ENCODE measurements at places on chromosomes 5 and 9.

- no peak for DNase-seq
Observed at GRCh38 chr9:34563262-34563661, 26.3 kb downstream of the CNTFR start.

- peak; percentile 13 for DNase-seq
Observed at GRCh38 chr9:68704814-68705530, at the start of gene PIP5K1B. Gene PIP5K1B (plus strand): TSS chr9:68705240. CDS start chr9:68822615, 117,375 bp downstream.

GRCh38 chr9:82829818-82830217 lies 233.1 kb downstream of the RASEF start:
- DNase-seq, result no peak

DNA sequence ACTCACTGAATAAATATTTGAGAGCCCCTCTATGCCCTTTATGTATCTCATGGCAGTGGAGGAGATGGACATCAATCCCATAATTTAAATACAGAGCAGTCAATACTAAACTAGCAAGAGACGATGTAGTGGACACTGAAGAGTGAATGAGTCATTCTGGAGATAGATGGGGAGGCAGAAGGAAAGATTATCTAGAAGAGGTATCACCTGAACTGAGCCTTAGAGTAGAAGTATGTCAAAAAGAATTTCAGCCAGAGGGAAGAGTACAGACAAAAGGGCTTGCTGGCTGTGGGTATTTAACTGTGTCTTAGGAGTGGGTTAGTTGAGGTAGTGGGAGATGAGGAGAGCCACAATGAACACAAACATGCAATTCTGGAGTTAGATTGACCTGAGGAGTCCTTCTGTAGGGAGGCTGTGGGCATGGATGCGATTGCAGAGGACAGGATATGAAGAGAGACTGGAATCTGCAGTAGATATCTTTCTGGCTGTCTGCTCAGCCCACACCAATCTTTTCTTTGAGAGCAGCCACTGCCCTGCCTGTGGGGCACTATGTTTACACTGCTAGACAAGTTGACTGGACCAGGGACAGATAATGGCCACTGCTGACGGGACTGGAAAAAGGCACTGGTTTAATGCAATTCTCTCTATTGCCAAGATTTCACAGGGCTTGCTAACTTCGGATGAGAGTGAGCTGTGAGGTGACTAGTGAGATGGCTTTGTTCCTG lies 63.9 kb upstream of the NR5A1 start:
- no peak for DNase-seq

GRCh38 chr9:82720515-82720914 lies 342.4 kb downstream of the RASEF start:
- DNase-seq, result no peak

DNA sequence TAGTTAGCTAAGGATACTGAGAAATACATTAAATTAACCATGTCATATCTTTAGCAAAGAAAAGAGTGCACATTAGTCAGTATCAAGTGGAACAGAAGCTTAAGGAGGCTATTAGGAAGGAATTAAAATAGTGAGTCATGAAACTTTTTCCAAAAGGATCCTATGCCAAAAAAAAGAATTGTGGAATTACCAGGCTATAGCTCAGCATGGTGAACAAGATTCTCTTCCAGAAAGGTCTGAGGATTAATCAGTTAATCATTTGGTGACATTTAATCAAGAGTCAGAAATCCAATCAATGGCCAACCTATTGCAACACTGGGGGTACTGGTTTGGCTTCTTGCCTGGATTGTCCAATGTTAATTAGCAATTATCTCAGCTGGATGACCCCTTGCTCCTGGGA lies 244.5 kb upstream of the NMUR2 start:
- no peak for DNase-seq

DNA sequence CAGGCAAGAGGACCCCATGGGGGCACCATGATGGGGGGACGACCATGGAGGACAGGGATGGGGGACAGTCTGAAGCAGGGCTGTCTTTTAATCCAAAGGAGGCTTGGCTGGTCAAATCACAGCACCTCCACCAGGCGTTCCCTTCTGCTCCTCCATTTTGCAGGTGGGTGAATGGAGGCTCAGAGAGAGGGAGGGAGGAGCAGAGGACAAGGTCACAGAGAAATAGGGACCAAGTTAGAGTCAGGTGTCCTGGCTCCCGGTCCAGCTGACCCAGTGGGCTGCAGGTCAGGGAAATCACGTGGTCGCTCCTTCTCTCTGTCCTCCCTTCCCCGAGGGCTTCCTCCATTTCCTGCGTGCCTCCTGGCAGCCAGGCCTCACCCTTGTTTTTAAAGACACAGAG lies 156.4 kb upstream of the SMIM23 start:
- no peak for DNase-seq

- no peak for DNase-seq
Observed at GRCh38 chr5:43034591-43034968, 5.5 kb downstream of the ANXA2R start.

GRCh38 chr5:157926977-157927376 lies 68.0 kb upstream of the CLINT1 start:
- no peak for DNase-seq

- no peak for DNase-seq
Observed at GRCh38 chr5:41127967-41128690, 57.0 kb upstream of the MROH2B start.

- no peak for DNase-seq
Observed at GRCh38 chr5:170917113-170917512, 55.3 kb downstream of the RANBP17 start.

- peak; percentile 5 for DNase-seq
Observed at GRCh38 chr5:88883836-88884607, 1.0 kb upstream of the MEF2C start.

GRCh38 chr5:72387985-72388384 lies 67.8 kb downstream of the PTCD2 start:
- no peak for DNase-seq

DNA sequence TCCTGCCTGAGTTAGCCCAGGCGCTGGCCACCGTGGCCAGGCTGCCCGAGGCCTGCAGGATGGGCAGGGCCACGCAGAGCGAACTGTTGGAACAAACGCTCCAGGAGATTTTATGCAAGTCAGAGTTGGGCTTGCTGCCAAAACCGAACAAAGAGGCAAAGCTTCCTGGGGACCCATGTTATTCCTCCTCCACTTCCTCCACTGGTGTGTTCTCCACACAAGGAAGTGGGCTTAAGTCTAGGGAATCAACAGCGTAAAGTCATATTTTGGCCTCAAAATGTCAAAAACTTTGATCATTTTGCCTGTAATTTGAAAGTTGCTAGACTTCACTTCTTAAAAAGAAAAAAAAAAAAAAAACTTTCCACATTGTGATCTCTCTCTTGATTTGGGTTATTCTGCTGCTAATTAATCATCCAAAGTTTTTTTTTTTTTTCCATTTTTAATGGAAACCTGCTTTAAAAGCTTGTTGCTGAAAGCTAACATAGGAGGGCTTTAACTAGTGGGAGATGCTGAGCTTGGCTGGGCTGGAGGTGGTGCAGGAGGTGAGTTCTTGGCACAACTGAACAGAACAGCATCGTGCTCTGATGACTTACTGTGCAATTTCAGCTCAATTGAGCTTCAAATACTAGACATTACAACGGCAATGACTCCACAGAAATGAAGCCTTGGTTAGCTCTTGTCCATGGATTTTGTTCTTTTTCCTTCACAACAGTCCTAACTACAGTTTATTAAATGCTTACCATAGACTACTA lies 73.0 kb downstream of the PTPDC1 start:
- no peak for DNase-seq

DNA sequence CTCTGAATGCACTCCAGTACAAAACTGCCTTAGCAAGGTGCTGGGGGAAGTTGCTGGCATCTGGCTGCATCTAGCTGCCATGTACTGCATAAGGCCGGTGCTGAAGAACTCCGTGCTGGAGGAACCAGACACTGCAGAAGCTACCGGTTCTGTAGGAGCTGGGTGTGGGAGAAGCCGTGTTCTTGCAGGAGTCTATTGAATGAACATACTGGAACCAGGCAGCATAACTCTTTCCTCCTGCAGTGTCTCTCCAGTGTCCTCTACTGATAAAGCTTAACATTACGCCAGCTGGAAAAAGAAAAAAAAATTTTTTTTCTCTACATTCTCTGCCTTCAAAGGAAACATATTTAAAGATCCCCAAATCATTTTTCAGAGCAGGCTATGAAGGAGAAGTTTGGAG lies 38.5 kb downstream of the VPS13A start:
- DNase-seq, result no peak

DNA sequence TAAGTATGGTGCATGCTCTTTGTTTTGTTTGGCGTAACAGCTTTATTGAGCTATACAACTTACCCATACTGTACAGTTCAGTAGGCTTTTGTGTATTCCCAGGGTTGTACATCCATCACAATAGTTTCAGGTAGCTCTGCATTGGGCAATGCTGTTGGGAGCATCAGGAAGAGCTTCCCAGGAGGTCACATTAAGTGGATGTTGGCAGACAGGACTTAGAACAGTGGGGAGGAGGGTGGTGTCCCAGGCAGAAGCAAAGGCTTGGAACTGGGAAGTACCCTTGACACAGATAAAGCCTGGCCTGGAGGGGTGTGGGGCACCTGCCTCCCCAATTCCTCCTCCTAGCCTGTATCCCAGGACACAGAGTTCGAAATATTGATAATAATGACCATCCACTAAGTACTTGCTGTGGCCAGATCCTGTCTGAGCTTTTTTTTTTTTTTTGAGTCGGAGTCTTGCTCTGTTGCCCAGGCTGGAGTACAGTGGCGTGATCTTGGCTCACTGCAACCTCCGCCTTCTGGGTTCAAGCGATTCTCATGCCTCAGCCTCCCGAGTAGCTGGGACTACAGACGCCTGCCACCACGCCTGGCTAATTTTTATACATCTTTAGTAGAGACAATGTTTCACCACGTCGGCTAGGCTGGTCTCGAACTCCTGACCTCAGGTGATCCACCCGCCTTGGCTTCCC lies 1.3 kb downstream of the BBLN start:
- no peak for DNase-seq

GRCh38 chr5:171520300-171521174 lies 101.1 kb downstream of the FGF18 start:
- no peak for DNase-seq

GRCh38 chr9:6931913-6932312 lies 174.1 kb downstream of the KDM4C start:
- no peak for DNase-seq

DNA sequence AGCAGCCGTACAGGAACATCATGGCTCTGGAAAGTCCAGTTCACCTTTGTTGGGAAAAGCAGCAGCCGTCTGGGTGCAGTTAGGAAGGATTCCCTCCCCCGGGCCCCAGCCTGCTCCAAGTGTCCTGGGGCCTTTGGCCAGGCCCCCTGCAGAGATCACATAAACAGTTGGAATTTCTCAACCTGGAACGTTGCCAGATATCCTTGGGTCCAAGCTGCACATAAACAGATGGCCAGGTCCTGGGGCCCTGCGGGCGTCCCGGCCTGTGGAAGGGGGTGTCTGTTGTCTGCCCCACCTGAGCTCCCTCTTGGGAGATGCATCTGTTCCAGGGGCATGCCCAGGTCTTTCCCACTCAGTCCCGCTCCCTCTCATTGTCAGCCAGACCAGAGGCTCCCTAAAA lies 92.7 kb downstream of the COL5A1 start:
- DNase-seq, result no peak

DNA sequence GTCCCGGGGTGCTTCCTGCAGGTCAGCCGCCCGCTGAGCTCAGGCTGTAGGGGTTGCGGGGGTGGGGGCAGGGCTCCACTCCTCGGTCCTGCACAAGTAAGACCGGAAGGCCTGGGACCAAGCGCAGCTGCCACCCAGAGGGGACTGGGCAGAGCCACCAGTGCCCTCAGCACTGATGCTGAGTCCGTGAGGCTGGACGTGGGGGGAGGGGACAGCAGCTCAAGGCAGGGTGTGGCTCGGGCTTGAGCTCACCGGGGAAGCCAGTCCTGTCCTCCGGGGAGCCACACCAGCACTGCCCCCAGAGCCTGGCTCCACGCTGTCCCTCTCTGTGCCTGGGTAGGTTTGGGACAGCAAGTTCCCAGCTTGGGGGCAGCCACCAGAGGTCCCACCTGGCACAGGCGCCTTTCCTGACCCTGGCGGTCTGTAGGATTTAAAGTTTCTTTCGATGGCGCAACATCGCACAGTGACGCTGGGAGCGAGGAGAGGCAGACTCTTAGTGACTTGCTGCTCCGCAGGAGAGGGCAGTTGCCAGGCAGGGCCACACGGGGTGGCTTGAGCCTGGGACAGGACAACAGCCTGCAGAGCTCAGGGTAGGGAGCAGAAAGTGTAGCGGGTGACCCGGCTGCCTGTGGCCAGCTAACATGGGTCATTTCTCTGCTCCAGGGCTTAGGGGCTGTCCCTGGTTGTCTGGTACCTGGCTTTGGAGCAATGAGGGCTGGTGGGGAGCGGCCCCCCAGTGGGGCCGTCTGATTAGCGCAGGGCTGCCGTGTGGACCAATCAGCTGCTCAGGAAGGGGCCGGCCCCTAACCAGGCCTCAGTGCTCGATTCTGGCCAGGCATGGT lies 5.7 kb downstream of the LCN1 start:
- no peak for DNase-seq

GRCh38 chr9:34518896-34519295 lies 3.9 kb downstream of the ENHO start:
- no peak for DNase-seq

- no peak for DNase-seq
Observed at GRCh38 chr9:125509476-125509875, 197.5 kb downstream of the MAPKAP1 start.

GRCh38 chr5:56988490-56988889 lies 36.6 kb upstream of the MIER3 start:
- no peak for DNase-seq

DNA sequence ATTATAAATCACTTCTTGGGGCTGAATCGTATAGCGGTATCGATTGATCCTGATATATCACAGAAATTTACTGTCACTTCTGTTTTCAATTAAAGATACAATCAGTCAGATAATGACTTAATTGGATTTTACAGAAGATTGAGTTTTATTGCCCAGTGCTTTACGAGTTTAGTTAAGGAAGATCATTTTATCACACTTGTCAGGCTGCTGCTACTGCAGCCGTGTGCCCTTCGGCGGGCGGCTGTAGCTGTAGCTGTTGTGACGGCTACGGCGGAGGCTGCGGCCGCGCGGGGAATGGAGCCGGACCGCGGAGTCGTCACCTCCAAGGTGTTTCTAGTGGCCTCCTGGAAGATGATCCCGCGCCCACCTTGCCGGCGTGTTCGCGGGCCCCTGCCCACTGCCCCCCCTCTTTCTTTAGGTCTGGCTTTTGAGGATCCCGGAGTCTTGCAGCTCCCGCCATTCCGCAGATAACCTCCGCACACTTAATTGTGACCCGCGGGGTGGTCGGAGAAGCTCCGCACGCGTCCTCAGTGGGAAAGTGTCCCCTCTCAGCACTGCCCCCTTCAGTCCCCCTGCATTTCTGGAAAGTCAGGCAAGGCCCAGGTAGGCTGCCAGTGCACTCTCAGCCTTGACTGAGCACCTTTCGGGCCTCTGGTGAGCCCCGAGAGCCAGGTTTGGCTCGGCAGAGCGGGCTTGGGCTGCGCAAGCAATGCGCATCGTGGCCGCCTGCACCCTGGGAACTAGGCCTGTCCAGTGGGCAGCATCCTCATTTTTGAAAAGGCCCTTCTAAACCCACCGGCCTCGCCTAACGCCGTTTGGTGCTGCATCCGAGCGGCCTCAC lies 6.9 kb upstream of the DMRT3 start:
- DNase-seq, result no peak

All from CD4-positive, alpha-beta T cell treated with Interleukin-17A for 1 hour (primary cell).